NCI-H2107 (cell line): ENCODE measurements at places on chromosomes 2 and 18.

GRCh38 chr2:73926493-73927327 is at the start of gene DGUOK:
Gene DGUOK (plus strand): TSS chr2:73926880. CDS start chr2:73926911, 31 bp downstream.
- peak; percentile 95 for DNase-seq

DNA sequence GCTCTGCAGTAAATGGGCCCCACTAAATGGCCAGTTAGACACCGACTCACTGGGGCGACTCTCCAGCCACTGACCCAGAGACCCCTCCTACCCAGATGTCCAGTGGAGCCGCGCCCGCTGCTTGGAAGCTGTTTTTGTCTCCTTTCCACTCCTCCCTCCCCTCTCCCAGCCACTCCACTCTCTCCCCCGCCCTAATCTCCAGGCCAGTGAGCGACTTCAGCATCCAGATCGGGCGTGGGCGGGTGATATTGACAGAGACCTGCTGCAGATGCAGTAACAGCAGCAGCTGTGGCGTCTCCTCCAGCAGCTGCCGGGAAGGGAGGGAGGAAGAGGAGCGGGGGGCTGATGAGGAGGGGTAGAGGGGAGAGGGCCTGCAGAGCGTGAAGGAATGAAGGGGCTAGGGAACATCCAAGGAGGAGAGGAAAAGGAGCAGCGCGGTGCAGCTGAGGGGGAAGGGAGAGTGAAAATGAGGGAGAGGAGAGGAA is at the start of gene SCN7A:
Gene SCN7A, minus strand, starts transcription at position 110 of the 485 bp plus-strand sequence. CDS start 16,553 bp downstream, outside the sequence.
- no peak for DNase-seq

GRCh38 chr18:11847811-11848210 is 3.4 kb upstream of the CHMP1B start:
- DNase-seq, result no peak

DNA sequence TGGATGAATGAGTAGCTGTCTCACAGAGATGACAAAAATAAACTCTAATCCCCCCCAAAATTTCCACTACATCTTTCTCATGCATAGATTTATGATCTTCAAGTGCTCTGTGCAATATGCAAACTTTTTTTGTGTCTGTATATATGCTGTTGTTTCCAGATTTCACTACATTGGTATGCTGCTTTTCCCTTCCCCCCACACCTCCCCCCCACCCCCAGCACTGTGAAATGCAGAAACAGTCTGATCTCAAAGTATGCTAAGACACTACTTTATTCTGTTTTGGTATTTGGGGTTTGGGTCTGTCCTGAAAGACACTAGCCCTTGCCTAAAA is 524 bp upstream of the KLHL14 start:
- DNase-seq, result no peak

- no peak for DNase-seq
These were observed 107.1 kb upstream of the TCF4 start for GRCh38 chr18:55695091-55695490.

- DNase-seq, result no peak
These were observed 28.2 kb upstream of the IL1R1 start for GRCh38 chr2:102114290-102114721.

- DNase-seq, result no peak
These were observed 3.5 kb downstream of the DUSP11 start for GRCh38 chr2:73776381-73776780.

- no peak for DNase-seq
These were observed 140.6 kb downstream of the CCDC148 start for GRCh38 chr2:158315803-158316414.

GRCh38 chr2:70716951-70717350 is 51.0 kb downstream of the ADD2 start:
- no peak for DNase-seq

GRCh38 chr2:42554392-42554791 is 14.0 kb upstream of the MTA3 start:
- no peak for DNase-seq

- no peak for DNase-seq
These were observed 310.0 kb upstream of the UBE2E3 start for GRCh38 chr2:180670302-180671003.
